ENCODE measurements at places on chromosomes 12 and 14. TPM values are rescaled to one million over a fixed set of nuclear protein-coding genes. Genes with fewer than 3 reads are reported as not detected.
A peak's percentile ranks its signal among the peaks of the same experiment; 100 is the strongest.

C14orf39 gene
- 0.26 TPM for total RNA-seq

GRCh38 chr12:44703182-44703910, 172.8 kb downstream of the NELL2 start:
- no peak for DNase-seq

- DNase-seq = no peak
Measured at GRCh38 chr12:104952816-104953215, 5.3 kb downstream of the SLC41A2 start.

DNA sequence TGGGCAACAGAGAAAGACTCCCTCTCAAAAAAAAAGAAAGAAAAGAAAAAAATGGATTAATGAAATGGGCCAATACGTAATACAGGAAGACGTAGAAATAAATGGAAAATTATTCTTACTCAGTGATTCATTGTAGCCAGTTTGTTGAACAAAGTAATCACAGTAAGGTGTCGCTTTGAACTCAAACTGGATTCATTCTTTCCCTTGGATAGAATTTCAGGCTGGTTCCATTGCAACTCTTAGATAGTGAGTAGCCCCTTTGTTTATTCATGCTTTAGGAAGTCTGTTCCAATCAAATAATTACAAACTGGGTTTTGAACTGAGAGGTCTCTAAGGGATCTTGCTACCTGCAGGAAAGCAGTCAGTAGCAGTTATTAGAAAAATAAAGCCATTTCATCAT, 42.3 kb upstream of the PAPOLA start:
- DNase-seq = no peak

- DNase-seq = peak; percentile 41
Measured at GRCh38 chr14:76876076-76876475, 49.9 kb downstream of the LRRC74A start.

DNA sequence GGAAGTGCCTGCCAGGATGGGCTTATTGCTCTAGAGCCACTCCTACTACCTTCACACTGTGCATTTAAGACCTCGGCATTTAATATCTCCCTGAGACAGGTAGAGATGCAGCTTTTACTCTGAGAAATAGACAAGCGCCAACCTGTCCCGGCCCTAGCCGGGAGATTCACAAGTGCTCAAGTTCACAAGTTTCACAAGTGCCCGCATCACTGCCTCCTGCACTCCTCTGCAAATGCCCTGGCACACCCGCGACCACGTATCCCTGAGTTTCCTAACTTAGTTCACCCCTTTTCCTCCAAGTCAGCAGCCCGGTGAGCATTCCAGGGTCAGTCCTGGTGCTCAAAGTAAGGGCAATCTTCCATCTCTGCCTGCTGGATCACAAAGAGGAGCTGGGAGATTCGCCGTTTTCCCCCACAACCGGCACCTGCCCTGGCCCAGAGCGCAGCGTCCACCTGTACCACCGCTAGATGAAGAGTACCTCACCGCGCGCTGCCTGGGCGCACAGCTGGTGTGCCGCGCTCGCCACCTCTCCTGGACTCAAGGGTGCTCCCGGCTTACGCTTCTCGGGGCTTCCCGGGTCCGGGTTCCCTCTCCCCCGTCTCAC, 5.0 kb upstream of the SLC38A4 start:
- no peak for DNase-seq

DNA sequence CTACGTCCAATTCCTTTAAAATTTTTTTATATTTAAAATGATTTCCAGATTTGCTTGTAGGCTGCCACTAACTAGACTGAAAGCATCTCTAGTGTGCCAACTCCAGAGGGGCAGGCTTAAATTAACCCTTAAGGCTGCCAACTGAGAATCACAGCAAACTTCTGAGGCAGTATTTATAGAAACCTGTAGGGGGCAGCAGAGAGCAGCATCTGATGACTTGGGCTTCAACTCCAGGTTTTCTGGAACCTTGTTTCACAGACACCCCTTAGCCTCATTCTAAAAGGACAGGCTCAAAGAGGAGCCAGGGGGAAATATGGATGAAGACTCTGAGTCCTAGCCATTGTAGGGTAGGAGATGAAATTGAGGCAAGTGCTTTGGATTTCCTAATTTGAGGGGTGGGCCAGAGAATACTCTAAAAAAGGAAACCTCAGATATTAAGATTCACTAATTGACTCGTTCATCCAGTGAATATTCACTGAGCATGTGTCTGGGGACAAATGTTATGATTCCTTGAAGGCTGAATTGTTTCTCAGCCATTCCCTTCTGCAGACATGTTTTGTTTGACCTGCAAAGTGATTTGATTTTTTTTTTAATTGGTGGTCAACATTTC, 63.3 kb upstream of the HSPB8 start:
- DNase-seq = no peak

DNA sequence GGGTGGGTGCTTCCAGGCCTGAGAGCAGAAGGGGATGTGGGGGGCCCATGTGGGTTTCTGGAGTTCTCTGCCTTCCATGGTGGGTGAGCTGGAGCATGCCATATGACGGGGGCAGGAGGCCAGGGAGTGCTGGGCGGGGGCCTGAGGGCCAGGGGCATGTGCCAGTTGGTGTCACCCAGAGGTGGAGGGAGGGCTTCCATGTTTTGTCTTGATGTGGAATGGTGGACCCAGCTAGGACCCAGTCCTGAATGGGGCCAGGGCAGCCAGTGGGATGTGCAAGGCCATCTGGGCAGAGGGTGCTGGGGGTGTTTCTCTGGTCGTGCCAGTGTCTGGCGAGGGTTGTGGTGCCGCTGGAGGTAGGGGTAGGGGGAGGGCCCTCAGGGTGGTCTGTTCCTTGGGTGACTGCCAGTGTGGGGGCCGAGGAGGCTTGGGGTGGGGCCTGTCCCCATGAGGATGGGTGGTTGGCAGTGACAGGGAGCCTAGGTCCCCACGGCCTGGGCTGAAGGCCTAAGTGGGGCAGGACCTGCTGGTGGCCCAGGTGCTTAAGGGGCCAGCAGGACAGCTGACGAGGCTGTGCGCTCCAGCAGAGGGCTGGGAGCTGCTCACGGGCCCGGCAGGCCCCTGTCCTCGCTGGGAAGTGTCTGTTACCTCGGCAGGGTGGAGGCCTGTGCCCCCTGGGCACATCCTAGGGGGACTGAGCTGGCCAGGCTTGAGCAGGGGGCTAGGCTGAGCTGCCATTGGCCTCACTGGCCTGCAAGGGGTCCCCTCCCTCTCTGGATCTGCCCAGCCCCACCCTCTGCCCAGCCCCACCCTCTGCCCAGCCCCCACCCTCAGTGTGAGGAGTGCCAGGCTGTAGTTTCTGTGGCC, 26.8 kb downstream of the CEP170B start:
- no peak for DNase-seq

- DNase-seq = no peak
Measured at GRCh38 chr12:91191513-91192111, 9.0 kb upstream of the DCN start.

DNA sequence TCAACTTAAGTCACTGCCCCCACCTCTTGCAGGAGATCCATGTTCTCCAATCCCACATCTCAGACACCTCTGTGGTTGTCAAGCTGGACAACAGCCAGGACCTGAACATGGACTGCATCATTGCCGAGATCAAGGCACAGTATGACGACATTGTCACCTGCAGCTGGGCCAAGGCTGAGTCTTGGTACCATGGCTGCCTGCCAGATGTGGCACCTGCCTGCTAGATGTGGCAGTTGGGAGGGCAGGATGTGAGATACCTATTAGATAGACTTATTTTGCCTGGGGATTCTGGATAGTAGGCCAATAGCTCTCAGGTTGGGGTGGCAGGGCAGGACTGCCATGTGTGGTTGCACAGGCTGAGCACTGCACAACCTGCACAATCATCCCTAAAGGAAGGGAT, 7.9 kb upstream of the KRT86 start:
- DNase-seq = no peak

DNA sequence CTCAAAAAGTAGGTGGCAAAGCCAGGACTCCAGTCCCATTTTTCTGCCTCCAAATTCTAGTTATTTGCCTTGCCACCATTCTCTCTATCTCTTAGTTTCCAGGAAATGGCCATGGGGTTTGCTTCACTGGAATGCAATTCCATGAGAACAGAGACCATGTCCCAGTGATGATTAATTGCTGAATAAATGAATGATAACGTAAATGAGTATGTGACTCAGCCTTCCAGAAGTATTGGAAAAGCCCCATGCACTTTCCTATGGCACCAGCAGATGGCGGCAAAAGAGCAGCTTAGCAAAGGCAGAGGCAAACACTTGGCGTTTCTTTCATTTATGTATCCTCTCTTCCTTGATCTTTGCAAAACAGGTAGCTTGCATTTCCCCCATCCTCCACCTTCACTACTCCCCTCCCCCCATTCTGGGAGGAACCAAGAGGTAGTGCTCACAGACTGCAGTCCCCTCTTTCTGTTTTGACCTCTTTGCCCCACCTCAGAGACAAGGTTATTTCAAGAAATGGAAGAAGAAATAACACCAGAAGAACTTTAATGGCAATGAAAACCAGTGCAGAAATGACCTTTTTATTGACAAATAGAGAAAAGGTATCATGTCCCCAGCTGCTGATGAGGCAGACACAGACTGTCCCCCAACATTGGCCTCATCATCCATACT, 21.3 kb downstream of the TBX3 start:
- peak; percentile 33 for DNase-seq

Data from pulmonary artery endothelial cell (primary cell).